Endothelial cell (in vitro differentiated cells): ENCODE measurements at places on chromosomes 2 and 18.

- DNase-seq, result no peak
Measured at GRCh38 chr2:174595891-174596397, 1.7 kb downstream of the WIPF1 start.

DNA sequence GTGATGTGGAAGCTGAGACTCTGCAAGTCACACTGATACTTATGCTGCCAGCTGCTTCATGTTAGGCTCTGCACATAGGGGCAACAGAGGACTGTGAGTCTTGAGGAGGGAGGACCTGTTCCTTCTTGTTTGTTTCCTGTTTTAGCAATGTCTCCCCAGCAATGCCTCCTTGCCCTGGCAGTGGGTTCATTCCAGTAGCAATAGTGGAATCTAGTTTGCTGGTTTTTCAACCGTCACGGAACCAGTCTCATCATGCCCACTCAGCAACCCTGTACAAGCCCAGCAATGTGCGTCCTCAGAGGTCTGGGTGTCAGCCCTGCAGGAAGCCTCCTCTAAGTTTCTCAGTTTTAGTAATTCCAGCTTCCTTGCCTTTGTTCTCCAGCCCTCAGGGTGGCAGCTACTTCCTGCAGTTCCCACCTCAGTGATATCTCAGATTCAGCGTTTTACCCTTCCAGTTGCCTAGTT lies 20.5 kb upstream of the ITGB6 start:
- DNase-seq, result no peak

- DNase-seq, result no peak
Measured at GRCh38 chr18:3184275-3184963, 35.3 kb downstream of the MYOM1 start.

DNA sequence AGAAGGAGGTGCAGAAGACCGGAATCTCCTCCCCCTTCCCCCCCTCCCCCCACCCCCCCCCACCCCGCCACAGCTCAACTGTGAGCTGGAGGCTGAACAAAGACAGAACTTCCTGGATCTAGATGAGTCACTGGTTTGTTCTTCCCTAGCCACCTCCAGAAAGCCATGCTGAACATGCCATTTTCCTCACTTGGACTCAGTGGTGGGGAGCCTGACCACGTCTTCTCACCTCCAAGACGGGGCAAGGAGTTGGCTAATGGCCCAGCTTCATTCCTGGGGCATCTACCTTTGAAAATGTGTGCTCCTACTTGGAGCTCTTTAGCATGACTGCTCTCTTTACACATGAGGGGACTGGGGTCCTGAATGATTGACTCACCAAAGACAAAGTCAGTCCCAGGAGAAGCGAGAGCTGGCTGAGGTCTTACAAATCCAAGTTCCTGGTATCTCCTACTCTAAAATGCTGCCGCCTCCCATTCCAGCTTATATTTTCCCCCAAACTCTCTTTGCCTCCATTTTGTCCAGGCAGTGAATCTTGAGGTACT lies 22.6 kb upstream of the FZD5 start:
- no peak for DNase-seq

GRCh38 chr18:60024857-60025256 lies 125.1 kb downstream of the PMAIP1 start:
- DNase-seq, result no peak

DNA sequence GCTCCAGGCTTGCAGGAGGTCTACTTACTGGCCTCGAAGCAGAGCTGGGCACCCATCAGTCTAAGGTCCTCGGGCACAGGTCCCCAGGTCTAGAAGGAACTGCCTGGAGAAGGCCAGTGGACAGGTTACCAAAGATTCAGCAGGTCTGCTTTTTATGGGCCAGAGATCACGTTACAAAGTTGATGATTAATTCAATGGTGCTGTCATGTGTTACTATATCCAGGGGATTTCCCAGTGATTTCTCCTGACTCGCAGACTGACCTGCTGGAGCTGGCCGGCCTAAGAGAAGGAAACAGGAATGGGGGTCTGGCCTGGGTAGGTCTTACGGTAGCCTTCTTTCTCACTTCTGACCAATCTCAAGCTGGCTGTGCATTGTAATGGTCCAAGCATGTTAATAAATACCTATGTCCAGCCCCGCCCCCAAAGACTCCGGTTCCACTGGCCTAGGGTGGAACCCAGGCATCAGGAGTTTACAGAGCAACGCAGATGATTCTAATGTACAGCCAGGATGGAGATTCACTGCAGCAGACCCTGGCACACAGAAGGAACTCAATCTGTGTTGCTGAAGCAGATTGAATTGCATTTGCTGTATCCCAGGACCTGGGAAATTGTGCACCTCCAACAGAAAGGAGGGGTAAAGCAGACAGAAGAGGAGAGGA lies at the start of gene NEURL3:
TSS of gene NEURL3 (minus strand) at position 127 of the 659 bp plus-strand sequence. CDS start at position 56, 71 bp downstream.
- DNase-seq, result no peak
